ENCODE measurements at places on chromosomes 3 and 15.
A peak's percentile ranks its signal among the peaks of the same experiment; 100 is the strongest.

GRCh38 chr3:140540262-140540661 is 137.6 kb upstream of the TRIM42 start:
- no peak for DNase-seq

DNA sequence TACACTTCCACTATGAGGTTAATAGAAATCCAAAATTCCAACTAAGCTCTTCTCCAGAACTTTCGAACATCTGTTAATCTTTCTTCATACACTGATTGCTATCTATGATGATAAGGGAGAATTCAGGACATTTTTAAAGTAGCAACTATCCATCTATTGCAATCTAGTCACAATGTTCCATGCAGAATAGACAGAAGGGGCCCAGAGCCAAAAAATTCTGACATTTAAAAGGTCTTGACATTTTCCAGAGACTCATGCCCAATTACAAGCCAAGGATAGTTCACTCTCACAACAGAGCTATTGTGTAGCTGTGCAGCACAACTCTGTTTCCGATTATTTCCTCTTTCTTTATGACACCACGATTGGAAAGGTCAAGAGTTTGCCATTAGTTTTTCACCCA is 999.7 kb upstream of the ALCAM start:
- no peak for DNase-seq

DNA sequence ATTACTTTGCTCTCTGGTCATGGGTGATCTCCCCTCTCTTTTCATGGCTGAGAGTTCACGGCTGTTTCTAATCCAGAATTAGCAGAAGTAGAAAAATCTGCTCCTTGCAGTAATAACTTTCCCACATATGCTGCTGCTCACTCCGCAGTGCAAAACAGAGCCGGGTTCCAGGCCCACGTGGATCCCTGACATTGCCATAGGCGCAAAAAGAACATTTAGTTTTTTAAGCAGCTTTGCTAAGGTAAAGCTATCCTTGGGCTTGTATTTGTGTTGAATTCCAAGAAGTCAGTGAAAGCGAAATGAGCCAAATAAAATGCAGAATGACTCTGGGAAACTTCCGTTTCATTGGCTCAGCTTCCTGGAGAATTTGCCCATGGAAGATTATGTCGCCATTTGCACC is 633.7 kb upstream of the SUCLG2 start:
- no peak for DNase-seq

DNA sequence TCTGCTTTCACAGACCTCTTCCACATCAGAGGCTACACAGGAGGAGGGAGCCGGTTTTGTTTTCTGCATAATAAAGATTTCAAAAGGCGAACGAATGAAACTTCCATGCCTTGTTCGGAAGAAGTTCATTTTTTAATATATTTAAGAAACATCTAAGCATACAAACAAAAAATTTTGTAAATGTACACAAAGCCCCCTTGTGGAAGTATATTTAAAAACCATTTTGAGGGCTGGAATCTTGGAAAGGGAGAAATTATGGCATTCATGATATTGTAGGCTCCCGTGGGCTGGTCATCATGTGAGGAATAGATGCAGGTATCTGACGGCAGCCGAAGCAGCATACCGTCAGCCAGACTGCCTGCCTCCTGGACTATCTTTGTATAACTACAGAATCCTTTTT is 90.4 kb downstream of the MECOM start:
- no peak for DNase-seq

DNA sequence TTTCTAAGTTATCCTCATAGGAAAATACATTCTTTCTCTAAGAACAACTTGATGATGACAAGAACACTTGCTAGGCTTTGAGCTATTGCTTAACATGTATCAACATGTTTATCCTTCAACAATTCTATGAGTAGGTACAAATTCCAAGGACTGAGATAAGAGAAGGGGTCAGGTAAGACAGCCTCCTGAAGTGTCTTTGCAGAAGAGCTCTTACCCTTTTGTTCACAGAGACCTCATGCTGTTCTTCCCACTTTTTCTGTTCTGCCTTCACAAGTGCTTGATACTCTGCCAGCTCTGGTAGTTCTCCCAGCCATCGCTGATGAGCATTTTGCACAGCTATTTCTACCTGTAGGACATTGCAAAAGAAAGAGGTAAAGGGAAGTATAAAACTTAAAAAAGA is 50.9 kb downstream of the CEP152 start:
- peak; percentile 79 for DNase-seq

GRCh38 chr3:42140665-42141203 is 49.6 kb downstream of the TRAK1 start:
- no peak for DNase-seq

DNA sequence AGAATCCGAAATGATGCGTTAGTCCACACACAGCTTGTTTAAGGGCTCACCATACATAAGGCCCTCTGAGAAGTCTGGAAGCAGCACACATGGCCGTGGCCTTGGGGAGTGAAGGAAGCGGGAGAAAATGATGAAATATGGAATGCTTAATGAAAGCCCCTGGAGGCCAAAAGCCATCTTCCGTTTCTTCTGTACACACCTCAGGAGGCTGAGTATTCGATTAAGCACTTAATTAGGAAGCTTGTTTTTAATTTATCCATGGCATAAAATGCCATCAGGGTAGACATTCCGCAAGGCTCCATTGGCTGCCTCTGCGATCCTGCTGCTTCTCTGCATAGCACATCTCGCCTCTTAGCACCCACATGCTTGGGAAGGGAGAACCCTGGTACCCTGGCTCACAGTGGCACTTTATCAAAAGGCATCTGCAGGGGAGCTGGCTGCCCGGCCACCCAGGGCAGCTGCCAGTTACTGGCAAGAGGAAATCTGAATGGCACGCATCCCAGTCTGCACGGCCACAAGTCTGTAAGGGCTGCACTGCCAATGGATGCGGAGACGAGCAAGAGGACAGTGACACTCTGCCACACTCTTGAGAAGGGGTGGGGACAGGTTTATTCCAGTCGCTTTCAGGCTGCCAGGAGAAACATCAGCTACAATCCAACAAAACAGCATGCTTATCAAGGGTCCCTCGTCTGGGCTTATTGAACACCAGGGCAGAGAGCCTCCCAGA is 356.2 kb downstream of the OCA2 start:
- no peak for DNase-seq

GRCh38 chr15:70252056-70252950 is 154.6 kb upstream of the TLE3 start:
- DNase-seq = peak; percentile 57

DNA sequence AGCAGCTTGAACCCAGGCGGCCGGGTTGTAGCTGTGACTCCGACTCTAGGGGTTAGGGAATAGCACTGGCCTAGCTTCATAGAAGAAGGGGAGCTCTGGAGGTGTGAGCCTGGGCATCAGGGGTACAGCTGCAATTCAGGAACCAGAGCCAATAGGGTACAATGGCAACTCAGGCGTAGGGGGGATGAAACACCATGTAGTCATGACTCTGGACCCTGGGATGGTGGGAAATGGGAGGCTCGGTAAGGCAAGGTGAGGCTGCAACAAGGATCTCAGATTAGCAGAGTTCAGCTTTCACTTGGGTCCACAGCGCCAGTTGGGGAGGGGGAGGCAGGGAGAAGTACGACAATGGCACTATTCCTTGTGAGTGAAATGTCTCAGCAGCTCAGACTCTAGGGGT is 210.2 kb upstream of the LYSMD4 start:
- DNase-seq = no peak

GRCh38 chr3:25493786-25494185 is 65.7 kb downstream of the RARB start:
- no peak for DNase-seq

DNA sequence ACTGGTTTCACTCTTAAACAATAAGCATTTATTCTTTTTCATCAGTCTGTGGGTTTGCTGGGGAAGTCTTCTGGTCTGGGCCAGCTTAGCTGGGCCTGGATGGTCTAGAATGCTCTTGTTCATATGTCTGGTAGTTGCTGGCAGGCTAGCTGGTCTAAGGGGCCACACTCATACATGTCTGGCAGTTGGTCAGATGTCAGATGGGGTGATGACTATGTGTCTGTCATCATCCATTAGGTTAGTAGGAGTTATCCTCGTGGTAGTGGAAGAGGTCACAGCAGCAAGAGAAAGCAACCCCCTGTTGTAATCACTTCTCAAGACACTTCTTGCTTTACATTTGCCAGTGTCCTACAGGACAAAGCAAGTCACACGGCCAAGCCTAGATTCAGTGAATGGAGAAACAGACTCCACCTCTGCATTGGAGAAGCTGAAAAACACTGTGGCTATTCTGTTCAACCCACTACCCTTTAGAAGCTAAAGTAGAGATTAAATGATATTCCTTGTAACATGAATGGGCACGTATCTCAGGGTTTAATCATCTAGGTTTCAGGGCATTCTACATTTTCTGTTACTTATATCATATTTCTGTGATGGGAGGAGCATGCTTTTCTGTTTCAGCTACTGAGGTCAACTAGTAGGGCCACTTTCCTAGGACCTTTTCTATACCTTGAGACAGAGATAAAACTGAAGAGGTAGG is 5.5 kb upstream of the ARID3B start:
- no peak for DNase-seq

DNA sequence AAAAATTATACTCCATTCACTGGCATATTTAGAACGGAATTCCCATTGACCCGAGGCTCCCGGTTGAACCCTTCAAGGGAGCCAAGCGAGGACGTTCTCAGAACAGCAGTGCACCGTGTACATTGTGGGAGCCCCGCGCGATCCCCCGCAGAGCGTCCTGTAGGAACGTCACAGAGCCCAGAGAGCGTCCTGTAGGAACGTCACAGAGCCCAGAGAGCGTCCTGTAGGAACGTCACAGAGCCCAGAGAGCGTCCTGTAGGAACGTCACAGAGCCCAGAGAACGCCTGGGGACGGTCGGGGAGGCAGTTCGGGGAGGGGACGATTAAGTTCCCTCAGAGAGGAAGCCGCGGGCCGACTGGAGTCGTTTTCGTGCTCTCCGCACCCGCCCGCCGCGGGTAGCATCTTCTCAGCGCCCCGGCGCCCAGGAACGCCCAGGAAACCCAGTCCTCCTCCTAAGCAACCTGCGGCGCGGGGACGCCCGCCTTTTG is 506 bp upstream of the ATP1B3 start:
- DNase-seq = peak; percentile 66

DNA sequence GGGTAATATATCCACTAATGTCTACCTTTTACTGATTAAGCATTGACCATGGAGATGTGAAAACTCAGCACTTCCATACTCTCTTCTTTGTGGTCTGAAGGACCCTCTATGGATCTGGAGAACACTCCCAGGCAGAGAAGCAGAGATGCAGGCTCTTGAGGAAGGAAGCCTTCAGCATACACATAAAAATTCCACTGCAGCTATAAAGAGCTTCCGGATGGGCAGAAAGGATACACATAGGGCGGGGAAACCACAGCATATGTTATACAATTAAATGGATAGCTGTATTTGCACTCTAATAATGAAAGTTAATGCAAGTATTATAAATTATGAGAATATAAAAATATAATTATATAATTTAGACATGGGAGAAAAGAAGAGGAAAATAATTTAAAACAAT is 1258.2 kb upstream of the ALCAM start:
- DNase-seq = no peak

- DNase-seq = no peak
These were observed 11.9 kb upstream of the SKIC8 start for GRCh38 chr15:78311292-78311691.

- no peak for DNase-seq
These were observed 439 bp downstream of the CTXND1 start for GRCh38 chr15:80251428-80252120.

DNA sequence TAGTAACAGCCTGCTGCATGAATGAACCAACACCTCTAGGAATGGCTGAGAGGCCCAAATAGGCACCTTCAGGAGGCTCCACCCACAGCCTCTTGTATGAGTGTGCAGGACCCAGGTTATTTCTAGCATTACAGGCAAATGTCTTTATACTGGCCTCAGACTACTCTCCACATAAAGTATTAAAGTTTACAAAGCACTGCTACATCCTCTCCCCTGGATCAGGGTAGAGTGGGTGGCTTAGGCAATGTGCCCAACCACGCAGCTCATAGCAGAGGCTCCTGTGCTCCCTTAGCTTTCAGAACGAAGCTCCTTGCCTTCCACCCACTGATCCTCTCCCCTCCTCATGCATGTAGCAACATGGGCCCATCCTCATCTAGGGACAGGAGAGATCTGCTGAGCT is 16.3 kb downstream of the TMEM43 start:
- DNase-seq = no peak

DNA sequence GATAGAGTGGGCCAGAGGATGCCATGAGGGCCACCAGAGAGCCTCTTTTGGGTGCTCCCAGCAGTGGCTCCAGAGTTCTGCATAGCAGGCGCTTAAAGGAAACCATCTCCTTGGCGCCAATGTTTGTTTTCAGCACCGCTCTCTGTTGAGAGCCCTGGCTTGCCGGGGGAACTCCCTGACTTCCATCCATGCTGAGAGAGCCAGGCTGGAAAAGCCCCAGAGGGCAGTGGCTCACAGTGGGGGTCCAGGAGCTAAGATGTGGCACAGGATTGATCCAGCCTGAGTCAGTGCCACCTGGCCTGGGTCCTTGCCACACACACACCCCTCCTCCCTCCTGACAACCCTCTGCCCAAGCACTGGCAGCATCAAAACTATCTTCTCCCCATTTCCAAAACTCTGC is 50.4 kb upstream of the HACD2 start:
- DNase-seq = no peak

- no peak for DNase-seq
These were observed 321.7 kb upstream of the FRG2C start for GRCh38 chr3:75342425-75342824.

DNA sequence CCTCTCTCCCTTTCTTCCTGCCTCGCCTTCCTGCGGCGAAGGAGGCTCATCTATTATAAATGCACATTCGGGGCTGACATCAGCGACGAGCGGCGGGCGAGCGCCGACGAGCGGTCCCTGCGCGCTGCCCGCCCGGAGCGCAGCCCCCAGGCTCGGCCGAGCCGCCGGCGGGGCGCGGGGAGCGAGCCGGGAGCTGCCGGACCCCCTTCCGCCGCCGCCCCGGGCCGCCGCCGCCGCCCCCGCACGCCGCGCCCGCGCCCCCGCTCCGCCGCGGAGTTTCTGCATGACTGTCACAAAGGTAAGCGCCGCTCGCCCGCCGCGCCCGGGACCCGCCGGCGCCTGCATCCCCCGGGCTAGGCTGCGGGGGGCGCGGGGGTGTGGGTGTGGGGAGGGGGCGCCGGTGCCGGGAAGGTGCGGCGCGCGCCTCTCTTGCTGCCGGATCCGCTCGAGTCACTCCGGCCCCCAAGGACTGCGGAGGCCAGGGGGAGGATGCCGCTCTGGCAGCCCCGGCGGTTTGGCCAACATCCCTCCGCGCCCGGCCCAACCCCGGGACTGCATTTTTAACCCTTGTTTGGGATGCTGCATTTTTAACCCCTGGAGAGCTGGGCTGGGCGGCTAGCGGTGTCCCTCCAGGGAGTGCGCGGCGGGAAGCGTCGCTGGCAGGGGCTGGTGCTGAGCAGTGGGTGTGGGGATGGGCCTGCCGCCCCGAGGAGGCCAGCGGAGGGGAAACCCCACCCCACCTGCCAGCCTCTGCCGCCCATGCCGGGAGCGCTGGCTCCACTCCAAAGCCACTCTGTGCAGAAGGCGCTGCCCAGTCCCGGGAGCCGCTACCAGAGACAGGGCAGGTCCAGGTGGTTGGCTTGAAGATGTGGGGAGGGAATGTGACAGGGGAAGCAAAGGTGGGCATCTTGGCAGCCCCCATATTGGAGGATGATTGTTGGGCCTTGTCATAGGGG is at the start of gene CORO2B:
Gene CORO2B, plus strand, starts transcription at position 14 of the 956 bp plus-strand sequence. Its CDS starts 270 bp downstream, at position 284.
- peak; percentile 45 for DNase-seq

GRCh38 chr3:138383715-138384465 is 35.5 kb downstream of the MRAS start:
- no peak for DNase-seq
